PC-9 (cell line): ENCODE measurements at places on chromosomes 7 and 10. TPM values are rescaled to one million over a fixed set of nuclear protein-coding genes. Genes with fewer than 3 reads are reported as not detected.

GRCh38 chr10:21707498-21707897 is 173.5 kb downstream of the MLLT10 start:
- DNase-seq = no peak

- no peak for DNase-seq
Observed at GRCh38 chr10:132341017-132341416, 9.0 kb downstream of the LRRC27 start.

DNA sequence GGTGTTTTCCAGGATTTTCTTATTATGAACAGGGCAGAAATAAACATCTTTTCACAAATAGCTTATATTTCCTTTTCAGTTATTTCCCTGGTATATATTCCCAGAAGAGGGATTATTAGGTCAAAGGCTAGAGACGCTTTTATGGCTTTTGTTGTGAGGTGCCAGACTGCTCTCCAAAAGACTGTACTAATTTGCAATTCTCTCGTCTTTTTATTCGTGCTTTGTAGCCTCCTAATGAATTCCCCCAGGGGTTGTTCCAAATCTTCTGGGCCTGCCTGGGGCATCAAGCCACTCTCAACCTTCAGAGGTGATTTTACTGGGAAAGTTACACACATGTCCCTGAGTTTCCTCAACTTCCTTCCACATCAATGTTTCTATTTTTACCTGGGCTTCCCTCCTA is 34.0 kb upstream of the R3HCC1L start:
- DNase-seq = no peak

- no peak for DNase-seq
Observed at GRCh38 chr10:30829901-30830300, 200.3 kb upstream of the LYZL2 start.

DNA sequence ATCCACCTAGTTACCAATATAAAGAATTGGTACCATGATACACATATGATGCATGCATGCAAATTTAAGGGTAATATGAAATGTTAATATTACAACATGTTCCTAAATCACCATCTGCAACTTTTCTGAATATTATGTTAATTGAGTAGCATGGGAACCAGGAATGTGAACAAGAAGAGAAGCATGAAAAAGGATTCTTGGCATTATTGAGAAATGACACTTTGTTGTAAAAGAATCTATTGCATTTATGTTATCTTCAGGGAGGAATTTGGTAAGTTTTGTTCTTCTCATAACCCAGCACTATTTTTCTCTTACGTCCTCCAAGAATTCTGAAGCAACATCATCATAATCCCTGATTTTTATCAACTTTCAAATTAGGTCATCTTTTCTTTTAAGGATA is 159.9 kb upstream of the SLC25A13 start:
- DNase-seq = no peak

GRCh38 chr7:71472962-71473361 is 341.0 kb downstream of the GALNT17 start:
- DNase-seq = no peak

GRCh38 chr10:21946946-21947345 is 56.6 kb downstream of the DNAJC1 start:
- DNase-seq = no peak

The HMX2 gene
- not detected in 2 replicates for total RNA-seq

The TMEM106B gene
- 61.1 and 64.4 TPM in 2 replicates for total RNA-seq

The ELMO1 gene
- total RNA-seq = 4.8 and 5.0 TPM in 2 replicates

The PIK3CG gene
- total RNA-seq = not detected in 2 replicates
